ENCODE measurements at places on chromosomes 1 and 21.

DNA sequence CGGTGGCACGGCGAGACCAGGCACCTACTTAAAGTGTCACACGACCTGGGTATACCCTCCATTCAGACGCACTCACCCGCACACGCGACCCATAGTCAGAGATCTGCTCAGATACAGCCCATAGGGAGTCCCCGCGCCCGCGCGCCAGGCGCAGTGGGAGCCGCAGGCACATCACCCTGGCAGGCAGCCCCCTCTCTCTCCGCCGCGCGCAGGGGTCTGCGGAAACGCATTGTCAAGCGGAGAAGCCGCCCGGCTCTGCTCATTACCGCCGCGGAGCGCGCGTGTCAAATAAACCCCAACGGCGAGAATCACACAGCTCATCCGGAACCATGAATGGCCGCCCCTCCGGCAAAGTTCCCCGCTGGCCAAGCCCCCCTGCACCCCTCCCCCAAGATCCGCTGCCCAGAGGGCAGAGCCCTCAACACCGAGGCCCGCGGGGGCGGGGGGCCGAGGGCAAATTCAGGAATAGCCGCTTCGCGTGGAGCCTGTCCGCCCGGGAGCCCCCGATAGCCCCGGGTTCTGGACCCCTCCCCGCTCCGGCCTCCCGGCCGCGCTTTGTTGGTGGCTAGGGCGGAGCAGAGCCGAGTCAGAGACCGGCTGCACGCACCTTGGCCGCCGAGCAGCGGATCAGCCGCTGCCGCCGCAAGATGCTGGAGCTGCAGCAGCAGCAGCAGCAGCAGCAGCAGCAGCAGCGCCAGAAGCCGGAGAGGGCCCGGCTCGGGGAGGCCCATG, 522 bp downstream of the LRP8 start:
- peak; percentile 42 for DNase-seq

DNA sequence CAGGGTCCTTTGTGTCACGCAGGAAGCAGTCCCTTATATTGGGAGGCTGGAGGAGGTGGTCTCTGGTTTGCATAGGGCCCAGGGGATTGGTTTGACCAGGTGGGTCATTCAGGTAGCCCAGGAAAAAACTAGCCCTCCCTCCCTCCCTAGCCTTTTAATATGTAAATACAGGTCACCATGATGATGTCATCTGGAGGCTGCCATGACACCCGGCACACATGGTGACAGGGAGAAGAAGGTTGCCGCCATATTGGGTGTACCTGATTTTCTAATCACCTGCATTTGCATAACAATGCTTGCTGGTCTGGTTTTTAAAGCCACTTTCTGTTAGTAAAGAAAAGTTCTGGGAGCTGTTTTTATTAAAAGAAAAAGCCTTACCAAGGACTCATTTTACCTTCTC, 791.0 kb upstream of the ADGRL4 start:
- no peak for DNase-seq

GRCh38 chr1:155650231-155650757, 38.3 kb downstream of the YY1AP1 start:
- DNase-seq = no peak

GRCh38 chr1:211473823-211474222, 18.1 kb downstream of the RD3 start:
- no peak for DNase-seq

DNA sequence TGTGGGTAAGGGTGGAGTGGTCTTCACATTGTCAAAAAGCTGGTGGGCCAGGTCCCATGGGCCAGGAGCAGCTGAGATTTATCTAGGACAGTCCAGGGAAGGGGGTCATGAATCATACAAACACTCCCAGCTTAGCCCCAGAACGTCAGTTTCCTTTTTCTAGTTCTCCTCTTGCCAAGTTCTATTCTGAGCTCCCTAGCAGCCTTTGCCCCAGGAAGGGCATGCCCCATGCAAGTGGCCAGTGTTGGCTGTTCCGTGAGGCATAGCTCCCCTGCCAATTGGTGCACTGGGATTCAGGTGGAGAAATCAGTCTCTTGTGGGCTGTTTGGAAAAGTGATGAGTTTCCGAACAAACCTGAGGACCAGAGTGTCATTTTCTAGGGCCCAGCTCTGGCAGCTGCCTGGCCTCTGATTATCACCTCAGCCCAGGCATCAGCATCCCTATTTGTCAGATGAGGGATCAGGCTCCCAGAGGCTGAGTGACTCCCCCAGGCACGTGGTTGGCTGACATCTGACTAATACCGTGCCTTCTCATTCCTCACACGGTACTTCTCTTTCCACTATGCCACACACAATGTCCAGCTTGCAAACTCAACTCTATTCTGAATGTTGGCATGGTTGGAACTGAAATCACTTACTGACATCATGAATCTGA, 14.2 kb upstream of the MYOM3 start:
- DNase-seq = no peak

- DNase-seq = peak; percentile 10
Observed at GRCh38 chr1:244636488-244637259, 16.3 kb upstream of the DESI2 start.

DNA sequence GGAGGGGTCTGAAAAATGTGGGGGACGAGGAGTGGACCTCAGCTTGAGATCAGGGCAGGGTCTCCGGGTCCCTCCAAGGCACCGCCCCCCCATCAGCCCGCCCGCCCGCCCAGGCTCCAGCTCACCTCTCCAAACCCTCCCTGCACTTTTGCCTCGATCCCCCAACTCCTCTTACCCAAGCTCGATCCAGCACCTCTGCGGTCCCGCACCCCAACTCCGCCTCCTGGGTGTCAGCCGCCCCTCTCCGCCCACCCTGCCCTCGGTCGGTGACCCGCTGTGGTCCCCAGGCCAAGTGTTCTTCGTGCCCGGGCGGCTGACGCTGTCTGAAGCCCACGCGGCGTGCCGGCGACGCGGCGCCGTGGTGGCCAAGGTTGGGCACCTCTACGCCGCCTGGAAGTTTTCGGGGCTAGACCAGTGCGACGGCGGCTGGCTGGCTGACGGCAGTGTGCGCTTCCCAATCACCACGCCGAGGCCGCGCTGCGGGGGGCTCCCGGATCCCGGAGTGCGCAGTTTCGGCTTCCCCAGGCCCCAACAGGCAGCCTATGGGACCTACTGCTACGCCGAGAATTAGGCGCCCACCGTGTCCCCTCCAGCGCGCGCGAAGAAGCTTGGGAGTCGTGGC, 5.7 kb downstream of the HAPLN2 start:
- no peak for DNase-seq

GRCh38 chr1:74571891-74572290, 59.5 kb upstream of the LRRC53 start:
- DNase-seq = no peak

- no peak for DNase-seq
Observed at GRCh38 chr1:234843946-234844345, 234.0 kb upstream of the IRF2BP2 start.

DNA sequence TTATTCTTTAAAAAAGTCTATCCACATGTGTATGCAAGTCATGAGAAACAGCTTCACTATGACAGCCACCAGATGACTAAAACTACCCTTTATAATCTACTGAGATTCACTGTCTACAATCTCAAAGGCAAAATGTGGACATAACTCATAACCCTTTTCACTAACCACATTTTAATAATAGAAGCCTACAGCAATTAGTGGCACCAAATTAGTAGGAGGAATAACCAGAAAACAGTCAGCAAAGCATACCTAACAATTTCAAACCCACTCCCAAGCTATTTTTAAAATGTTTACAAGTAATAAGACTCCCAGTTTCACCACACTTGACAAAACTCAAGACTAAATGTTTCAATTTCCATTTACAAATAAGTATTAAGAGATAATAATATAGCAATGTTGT, 442.9 kb downstream of the PTPRC start:
- DNase-seq = no peak

- DNase-seq = no peak
Observed at GRCh38 chr1:52683367-52683940, 14.7 kb downstream of the COA7 start.

- DNase-seq = no peak
Observed at GRCh38 chr21:19724081-19724480, 1274.1 kb upstream of the NCAM2 start.

DNA sequence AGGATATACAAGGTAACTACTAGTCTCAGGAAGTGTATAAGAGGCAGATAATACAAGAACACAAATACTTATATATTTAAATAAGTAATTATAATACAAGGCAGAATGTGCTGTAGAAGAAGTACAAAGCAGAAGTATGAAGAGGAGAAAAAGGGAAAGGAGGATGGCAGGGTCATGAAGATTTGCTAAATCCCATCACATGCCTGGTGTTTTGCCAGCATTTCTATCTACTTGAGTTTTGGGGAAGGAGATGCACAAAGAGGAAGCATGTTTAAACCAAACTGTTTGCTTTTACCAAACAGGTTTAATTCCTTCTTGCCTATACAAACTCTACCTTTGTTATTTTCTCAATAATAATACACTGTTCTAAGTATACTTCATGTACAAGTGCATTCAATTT, 60.9 kb upstream of the PODN start:
- no peak for DNase-seq

DNA sequence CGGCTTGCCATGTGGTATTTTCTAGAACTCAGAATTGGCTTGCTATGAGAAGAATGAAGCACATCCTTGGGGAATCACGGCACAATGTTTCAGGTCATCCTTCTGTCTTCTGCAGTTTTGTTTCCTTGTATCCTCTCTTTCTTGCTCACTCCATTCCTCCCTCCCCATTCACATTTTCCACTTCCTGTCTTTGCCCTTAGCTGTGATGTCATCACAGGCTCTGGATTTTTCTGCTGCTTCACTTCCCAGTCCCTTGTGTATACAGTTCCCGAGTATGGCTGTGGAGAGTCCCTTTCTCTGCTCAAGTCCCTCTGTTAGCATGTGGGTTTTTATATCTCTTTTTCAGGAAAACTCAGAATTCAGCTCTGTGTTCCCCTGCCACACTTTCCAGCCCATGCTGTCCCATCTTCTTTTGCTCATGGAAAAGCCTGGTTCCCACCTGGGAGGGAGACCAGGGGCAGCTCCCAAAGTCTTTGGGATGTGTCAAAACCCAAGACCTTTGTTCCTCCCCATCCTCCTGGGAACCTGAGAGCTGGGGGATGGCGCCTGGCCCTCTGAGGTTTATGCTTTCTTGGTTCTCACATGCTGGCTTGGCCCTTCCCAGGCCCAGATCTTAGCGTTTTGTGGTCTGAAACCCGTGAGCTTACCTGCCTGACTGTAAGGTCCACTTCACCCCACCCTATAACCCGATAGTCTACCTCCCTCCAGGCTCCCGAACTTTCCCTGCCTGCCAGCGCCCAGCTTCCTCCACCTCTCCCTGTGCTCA, 4.8 kb upstream of the RGS16 start:
- DNase-seq = no peak

GRCh38 chr1:119587341-119587740, 60.7 kb downstream of the ZNF697 start:
- no peak for DNase-seq

DNA sequence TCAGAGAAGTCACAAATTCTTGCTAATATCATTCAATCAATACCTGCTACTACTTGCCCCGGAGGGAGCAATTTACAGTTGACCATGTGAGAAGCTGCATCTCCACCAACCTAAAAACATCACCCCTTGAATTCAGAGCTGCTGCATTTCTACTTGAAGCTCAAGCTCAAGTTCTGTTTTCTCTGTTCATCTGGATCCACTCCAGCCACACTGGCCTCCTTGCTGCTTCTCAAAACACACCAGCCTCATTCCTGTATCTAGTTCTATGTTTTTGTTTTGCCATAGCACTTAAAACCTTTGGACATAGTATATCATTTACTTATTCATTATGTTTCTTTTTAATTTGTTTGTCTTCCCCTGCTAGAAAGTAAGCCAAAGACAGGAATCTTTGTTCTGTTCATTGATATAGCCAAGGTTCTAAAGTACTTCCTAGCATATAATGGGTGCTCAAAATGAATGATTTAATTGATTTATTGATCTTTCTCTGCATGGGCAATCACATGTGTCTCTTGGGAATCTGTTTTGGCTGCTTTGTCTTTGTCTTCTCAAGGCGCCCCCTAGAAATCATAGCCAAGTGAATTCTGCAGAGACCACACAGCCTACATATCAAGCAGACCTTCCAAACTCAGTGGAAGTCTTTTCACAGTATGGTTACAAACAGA, 23.6 kb downstream of the SYF2 start:
- DNase-seq = no peak

- DNase-seq = no peak
Observed at GRCh38 chr21:45515241-45516061, 26.8 kb downstream of the SLC19A1 start.

- no peak for DNase-seq
Observed at GRCh38 chr1:89616844-89617627, 15.9 kb upstream of the LRRC8C start.

DNA sequence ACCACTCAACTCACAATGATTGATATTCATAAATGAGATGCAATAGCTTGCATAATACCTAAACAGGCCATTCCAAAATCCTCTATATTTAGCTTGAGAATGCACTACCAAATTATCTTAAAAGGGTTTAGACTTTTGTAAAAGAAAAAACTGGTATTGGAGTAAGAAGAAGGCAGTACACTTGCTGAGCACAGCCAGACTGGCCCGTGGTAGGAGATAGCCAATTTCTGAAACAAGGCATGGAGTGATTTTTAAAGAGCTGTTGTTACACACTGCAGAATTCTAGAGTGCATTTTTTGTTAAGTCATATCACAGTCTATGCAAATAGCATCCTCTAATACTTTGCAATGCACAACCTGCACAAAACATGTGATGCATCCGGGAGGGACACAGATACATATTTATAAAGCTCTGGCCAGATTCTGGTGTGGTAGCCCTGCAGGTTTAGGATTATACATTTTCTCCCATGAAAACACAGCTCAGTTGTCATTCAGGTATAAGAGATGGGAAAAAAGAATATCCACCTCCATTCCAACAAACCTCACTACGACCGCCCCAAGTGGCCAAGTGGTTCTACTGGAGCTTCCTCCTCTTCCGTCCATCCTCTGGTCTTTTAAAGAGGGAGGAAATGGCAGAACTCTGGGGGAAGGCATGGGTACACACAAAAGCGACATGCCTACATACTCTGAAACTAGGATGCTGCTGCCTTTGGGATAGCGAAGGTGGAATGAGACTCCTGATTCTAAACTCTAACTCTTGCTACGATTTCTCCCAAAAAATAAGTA, 40.8 kb downstream of the BCAR3 start:
- DNase-seq = no peak

DNA sequence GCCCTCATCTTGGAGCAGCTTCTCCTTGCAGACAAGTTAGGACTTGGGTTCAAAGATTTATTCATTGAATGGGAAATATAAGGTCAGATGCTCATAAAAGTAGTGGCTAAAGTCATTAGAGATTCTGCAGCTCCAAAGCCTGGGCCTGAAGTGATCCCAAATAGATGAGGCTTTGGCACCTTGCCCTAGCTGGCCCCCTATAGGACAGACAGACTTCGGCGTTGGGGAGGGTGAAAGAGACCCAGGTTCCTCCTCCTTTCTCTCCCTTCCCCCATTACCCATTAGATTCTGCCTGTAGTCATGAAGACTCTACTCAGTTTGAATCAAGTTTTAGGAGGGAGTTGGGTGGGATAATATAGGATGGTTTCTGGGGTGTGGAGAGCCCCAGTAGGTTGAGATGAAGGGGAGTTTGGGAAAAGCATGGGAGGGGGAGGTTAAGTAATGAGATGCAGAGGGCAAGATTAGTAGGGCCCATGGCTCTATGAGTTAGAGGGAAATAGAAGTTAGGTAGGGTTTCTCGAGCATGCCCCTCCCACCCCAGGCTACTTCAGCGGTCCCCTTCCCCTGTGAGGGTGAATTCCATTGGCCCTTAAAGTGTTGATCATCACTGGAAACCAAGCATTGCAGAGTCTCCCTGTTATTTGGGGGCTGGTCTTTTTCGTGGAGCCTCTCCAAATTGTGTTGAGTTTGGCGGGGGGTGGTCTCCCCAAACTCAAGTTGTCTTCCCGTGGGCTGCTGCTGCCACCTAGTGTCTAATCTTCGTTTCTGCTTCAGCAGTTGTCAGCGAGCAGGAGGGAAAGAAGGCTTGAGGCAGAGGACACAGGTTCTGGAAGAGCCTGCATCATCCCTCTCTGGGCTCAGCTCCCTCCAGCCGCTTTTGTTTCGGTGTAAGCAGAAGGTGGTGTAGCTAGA, 2.1 kb upstream of the AHDC1 start:
- peak; percentile 69 for DNase-seq
